Ecto neural progenitor cell (in vitro differentiated cells): ENCODE measurements at places on chromosomes 3 and 15.

GRCh38 chr15:100940767-100941379 lies 21.7 kb downstream of the LRRK1 start:
- DNase-seq = no peak

DNA sequence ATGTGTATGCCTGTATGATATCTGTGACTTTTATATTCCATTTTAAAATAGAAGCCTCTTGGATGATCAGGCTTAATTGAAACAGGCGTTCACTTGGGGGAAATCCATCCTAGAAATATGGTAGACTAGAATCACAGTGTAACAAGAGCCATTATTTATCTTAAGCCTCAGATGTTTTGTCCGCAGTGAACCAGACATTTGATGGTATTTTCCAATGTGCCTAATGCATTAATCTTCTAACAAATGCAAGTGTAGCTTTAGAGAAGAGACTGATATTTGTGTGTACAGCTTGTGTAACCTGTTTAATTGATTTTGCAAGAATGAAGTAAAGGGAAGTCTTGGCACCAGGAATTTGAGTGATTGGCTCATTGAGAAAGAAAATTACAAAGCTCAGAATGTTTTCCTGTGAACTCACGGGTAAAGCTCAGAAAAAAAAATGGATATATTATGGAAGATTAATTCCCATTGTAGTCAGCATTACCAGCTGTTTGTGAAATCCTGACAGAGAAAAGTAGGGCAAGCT lies 155.7 kb downstream of the SV2B start:
- no peak for DNase-seq

DNA sequence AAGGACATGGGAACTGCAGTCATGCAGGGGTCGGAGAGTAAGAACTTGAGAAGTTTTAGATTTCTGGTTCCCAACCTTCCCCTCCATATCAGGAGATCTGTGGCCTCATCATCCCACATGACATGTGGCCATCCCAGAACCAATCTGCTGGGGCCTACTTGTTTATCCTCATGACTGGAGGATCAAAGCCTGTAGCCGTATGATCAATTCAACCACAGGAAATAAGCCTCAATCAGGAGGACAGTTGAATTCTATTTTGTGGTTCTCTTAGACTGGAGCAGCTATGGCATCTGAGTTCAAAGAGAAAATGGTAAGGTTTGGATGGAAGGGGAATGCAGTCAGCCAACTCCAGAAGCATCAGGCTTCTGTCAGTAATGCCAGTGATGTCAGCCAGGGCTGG lies 57.2 kb downstream of the IL16 start:
- no peak for DNase-seq

DNA sequence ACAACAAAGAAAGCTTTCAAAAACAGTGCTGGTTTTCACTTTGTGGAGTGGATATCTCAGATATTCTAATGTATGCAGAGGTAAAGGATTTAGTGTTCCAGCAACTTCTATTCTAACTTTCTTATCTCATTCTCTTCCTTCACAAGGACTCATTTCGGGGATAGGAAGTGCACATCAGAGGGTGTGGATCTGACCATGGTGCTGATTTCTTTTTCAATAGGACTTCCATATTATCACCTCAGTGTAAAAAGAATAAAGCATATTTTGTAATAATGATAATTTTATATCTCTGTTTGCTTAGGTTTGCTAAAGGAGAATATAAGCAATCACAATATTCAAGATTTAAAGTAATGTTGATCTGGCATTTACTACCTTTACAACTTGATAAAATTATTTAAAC lies 12.5 kb upstream of the CADM2 start:
- DNase-seq = no peak

GRCh38 chr15:91965501-91966193 lies 112.1 kb downstream of the SLCO3A1 start:
- DNase-seq = no peak

GRCh38 chr3:37756311-37756710 lies 105.4 kb upstream of the CTDSPL start:
- no peak for DNase-seq

DNA sequence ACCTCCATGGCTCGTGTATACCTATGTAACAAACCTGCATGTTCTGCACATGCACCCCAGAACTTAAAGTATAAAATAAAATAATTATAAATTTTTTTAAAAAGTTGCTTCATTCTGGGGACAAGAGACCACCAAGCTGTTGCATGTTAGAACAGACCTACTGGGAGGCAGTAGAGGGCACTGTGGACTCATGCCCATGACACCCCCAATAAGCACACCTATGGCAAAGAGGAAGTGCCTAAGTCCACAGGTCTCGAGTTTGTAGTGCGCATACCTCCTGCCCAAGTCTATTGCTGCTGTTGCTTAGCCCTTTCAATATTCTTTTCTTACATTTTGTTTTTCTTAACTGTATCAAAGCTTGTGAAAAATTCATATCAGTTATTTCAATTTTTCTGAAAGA lies 267.9 kb upstream of the THBS1 start:
- DNase-seq = no peak

DNA sequence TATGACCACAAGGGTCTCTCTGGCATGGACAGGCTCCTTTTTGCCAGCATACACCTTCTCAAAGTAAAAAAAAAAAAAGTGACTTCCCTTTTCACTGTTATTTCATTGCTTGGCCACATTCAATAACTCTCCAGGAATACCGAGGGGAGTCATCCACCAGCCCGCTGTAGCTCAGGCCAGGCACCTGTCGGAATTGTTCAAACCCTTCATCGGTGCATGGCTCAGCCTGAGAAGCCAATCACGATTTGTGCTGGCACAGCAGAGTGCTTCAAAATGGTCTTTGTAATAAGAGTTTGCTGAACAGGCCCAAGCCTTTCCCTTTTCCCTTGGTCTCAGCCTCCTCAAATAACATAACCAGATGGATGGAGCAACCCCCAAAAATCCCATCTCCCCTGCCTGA lies 145.4 kb downstream of the PDZRN3 start:
- DNase-seq = no peak

GRCh38 chr3:149042789-149043386 lies 43.4 kb downstream of the HLTF start:
- no peak for DNase-seq

DNA sequence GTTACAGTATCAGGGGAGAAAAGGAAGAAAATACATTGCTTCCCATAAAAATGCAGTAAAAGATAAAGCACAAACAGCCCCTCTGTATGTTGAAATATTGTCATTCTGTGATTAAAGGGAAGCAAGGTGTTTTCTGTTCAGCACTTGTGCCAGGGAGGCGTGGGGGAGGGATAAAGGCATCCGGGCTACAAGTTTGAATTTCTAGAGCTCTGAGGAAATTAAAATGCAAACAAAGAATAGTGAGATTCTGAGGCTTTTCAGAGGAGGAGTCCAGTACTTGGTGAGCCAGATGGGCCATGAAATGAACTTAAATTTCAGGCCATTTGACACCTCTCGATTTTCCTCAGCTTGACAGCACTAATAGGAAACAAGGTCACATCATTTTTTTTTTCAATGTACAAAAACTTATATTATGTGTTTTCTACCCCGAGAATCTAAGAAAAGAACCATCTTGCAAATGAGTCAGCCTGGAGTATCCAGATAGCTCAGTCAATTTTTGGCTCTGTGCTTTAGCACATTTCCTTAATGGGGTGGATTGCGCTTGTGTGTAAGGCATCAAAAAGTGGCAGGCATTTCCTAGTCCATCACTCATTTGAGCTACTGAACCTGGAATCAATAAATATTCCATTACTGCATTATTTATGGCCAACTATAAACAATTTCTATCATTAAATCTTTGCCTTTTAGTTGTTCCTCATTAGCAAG lies 640.8 kb upstream of the TBL1XR1 start:
- DNase-seq = no peak

- DNase-seq = no peak
These were observed 20.8 kb upstream of the RAD18 start for GRCh38 chr3:8984081-8984480.

DNA sequence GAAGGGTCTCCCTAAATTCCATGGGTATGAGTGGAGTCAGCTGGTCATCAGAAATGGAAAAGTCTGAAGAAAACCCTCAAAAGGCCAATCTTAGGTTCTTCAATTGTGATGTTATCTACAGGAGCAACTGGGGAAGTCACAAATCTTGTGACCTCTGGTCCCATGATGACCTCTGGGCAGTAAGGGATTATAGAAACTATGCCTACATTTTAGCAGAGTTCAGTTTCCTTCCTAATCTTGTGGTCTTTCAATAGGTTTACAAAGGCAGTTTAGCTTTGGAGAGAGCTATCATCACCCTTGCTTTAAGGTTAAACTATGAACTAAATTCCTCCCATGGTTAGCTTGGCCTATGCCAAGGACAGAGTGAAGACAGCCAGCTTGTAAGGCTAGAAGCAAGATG lies 225.1 kb downstream of the DPH6 start:
- DNase-seq = no peak

DNA sequence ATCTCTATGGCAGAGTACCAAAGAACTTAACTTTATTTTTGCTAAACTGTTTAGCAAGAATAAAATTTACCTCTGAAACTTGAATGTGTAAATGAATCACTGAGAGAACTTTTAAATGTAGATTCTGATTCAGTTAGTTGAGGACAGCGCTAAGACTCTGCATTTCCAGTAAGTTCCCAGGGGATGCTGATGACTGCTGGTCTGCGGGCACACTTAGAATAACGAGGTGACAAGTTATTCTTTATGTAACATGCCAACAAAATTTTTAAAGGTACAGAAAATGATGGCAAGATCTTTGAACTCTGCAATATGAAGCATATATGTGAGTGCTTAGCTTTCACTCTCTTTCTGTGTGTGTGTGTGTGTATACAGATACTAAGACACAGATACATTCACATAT lies 56.4 kb downstream of the TGFBR2 start:
- DNase-seq = no peak

- no peak for DNase-seq
These were observed 85.3 kb upstream of the RNU6-1 start for GRCh38 chr15:67925182-67925581.

- no peak for DNase-seq
These were observed 122.0 kb upstream of the SLC7A14 start for GRCh38 chr3:170707899-170708298.

DNA sequence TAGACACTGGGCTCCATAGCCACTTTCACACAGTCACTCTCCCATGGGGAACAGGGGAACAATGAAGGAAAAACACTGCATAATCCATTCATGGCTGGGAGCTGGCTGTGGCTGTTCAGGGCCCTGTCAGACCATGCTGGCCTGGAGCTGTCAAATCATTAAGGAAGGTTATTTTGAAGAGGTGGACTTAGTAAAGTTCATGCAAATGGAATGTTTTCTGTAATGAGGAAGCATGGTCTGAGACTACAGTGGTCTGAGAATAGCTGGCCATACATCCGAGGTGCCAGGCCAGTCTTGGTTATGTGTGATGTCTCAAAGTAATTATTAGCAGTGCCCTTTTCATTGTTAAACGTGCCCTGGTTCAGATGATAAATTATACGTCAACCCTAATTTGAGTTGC lies 117.1 kb upstream of the MRPS22 start:
- no peak for DNase-seq

GRCh38 chr15:74392451-74392830 lies 25.0 kb upstream of the CYP11A1 start:
- DNase-seq = no peak

DNA sequence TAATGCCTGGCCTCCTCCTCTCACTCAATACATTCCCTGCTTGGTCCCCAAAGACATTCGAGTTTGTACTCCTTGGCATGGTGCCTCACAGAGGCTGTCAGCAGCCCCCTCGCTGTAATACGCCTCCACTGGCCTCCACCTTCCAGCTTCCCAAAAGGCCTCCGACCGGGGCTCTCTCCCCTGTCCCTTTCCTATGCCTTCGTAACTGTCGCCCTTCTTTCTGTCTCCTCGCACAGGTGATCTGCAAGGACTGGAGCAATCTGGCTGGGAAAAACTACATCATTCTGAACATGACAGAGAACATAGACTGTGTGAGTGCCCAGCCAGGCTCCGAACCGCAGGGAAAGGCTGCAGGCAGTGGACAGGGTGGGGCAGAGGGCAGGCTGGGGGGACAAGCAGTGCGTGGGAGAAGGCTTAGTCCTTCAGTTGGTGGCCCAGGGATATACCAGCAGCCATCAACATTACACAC lies 10.7 kb upstream of the ABTB1 start:
- no peak for DNase-seq

GRCh38 chr3:126344380-126345041 lies 12.7 kb downstream of the KLF15 start:
- no peak for DNase-seq

DNA sequence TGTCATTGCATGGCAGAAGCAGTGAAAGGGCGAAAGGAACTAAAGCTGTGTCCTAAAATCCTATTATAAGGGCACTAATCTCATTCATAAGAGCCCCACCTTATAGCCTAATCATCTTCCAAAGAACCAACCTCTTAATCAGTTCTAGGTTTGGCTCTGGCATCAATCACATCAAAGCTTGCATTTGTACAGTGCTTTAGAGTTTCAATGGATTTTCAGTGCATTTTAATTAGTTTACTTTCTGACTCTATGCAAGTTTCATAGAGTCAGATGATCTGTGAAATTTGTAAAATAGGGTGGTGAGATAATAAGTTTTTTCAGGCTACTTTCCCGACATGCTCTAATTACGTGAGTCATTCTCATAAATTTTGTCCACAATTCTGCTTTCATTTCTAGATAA lies 341.1 kb downstream of the DIPK2A start:
- no peak for DNase-seq

- DNase-seq = no peak
These were observed 360.6 kb upstream of the SGO1 start for GRCh38 chr3:20546636-20547035.

DNA sequence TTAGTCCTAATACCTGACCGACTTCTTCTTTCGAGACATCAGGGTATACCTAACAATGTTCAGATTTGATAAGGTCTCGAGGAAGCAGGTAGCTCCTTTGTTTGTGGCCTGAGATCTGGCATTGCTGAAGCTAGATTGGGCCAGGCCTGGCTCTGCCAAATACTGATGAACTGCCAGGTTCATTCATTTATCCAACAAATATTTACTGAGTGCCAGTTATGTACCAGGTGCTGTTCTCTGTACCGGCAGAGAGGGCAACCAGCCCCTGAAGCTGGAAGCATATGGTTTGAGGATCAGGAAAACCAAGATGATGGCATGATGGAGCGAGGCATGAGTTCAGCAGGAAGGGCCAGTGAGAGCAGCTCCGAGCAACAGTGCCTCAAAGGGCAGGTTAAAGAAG lies 196.2 kb upstream of the NSMCE3 start:
- no peak for DNase-seq

GRCh38 chr3:36540888-36541518 lies 160.7 kb downstream of the STAC start:
- DNase-seq = no peak

- no peak for DNase-seq
These were observed 141.7 kb downstream of the OSBPL10 start for GRCh38 chr3:31839144-31839917.

- DNase-seq = no peak
These were observed 19.7 kb downstream of the IL16 start for GRCh38 chr15:81216422-81216821.
